ENCODE measurements at places on chromosomes 12 and 14. TPM values are rescaled to one million over a fixed set of nuclear protein-coding genes. Genes with fewer than 3 reads are reported as not detected.
A peak's percentile ranks its signal among the peaks of the same experiment; 100 is the strongest.

Gene PTPRO
- total RNA-seq, result 0.52 TPM

Gene ADAMTS20
- total RNA-seq, result not detected

Gene ZC3H14
- 48.6 TPM for total RNA-seq

Gene PNN
- total RNA-seq, result 32.8 TPM

Gene CELA1
- not detected for total RNA-seq

GRCh38 chr12:10153271-10154144 is 18.4 kb downstream of the OLR1 start:
- peaks cover 14% of the 10 kb centered on the region for H3K4me1 ChIP-seq
- no peaks in the 10 kb centered on the region for H3K36me3 ChIP-seq
- H3K27ac ChIP-seq, result peak overlapping the region; percentile 83
- peak overlapping the region; percentile 59 for H3K4me3 ChIP-seq
- DNase-seq, result peak; percentile 92
- H3K27me3 ChIP-seq, result no peaks in the 10 kb centered on the region

DNA sequence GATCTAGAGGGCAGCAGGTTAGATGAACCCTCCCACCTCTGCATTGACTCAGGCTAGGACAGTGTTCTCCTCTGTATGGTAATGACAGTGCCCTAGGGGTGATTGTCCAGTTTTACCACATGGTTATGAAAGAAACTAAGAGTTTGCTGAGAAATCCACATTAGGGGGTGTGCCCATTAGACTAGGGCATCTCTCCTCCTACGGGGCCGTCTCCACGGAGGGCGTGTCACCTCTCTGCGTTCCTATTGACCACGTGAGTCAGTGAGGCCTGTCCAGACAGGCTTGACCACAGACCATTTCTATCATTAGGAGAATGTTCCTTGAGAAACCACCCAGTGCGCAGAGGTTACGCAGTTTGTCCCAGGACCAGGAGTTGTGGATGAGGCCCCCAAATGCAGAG is 8.3 kb downstream of the MVK start:
- DNase-seq, result no peak
- H3K4me3 ChIP-seq, result no peak overlapping the region
- H3K4me1 ChIP-seq, result no peaks in the 10 kb centered on the region
- H3K27ac ChIP-seq, result no peak overlapping the region
- peaks cover 68% of the 10 kb centered on the region for H3K36me3 ChIP-seq

DNA sequence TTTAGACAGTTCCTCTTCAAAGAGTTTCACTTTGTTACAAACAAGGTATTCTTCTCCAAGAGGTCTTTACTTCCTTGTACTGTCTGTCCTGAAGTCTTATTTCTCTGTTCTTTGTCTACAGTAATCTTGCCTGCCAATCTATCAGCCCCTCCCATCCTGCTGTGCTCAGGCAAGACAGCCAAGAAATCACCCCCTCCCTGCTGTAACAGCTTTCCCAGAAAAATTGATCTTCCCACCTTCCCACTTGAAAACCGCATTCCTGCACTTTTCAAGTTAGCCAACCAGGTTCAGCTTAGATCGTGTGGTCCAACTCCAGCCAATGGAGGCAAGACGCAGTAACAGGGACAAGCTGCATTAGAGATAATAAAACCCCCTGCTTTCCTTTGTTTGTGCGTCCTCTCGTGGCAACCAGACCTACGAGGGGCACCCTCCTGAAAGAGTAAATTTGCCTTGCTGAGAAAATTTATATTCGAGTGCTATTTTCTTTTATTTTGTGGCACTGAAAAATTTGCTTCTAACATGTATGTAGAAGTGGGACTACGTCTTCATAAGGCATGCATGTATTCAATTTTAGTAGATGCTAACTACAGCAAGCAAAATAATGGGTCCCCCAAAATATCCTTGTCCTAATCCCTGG is 46.5 kb upstream of the ESR2 start:
- H3K27me3 ChIP-seq, result no peaks in the 10 kb centered on the region
- H3K36me3 ChIP-seq, result no peaks in the 10 kb centered on the region
- DNase-seq, result no peak
- H3K4me3 ChIP-seq, result no peak overlapping the region
- peaks cover 16% of the 10 kb centered on the region for H3K4me1 ChIP-seq
- H3K27ac ChIP-seq, result no peak overlapping the region

DNA sequence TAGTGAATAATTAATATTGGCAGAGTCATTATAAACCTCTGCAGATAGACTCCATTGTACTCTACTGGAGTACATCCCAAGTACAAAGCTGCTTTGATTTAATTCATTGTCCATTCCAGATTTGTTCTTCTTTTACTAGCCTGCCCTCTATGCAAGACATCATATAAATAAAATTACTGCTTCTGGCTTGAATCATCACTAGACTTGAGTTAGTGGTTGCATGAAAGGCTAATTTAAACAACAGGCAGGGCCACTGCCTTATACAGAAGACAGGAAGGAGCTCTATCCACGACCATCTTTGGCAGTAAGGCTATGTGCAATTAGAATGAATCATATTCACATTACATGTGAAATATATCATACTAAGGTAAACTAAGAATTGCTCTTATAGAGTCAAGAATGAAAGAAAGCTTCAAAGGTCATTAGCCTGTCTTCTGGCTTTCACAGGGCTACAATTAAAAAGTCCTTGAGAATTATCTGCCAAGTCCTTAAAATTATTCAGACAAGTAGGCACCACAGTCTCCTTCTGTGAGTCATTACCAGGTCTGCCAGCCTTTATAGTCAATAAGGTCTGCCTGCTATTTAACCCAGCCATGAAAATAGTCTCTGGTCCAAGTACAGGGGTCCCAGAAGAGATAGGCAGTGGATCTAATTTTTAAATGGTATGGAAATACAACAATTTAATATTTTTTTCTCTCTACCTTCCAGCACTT is 631.8 kb downstream of the TMTC2 start:
- H3K36me3 ChIP-seq, result no peaks in the 10 kb centered on the region
- no peaks in the 10 kb centered on the region for H3K27me3 ChIP-seq
- DNase-seq, result no peak

- no peak overlapping the region for H3K27ac ChIP-seq
- no peaks in the 10 kb centered on the region for H3K36me3 ChIP-seq
- peaks cover 53% of the 10 kb centered on the region for H3K4me1 ChIP-seq
- no peak for DNase-seq
These were observed 1.1 kb upstream of the MTA1 start for GRCh38 chr14:105418269-105419194.

DNA sequence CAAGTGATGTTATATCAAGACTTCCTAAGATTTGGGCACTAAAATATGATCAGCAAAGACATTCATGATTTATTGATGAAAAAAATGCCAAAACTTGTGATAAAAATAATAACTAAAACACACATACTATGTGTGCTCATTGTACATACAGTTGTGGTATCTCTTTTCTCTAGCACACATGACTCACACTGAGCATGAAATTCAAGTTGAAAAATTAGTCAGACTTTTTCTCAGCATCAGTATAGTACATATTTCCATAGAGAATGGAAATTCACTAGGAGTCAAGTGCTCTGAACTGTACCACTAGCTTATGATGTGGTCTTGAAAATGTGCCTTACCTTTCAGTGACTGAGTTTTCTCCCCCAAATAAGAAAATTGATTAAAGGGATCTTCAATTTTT is 471.8 kb upstream of the FLRT2 start:
- no peaks in the 10 kb centered on the region for H3K27me3 ChIP-seq
- H3K27ac ChIP-seq, result no peak overlapping the region
- no peaks in the 10 kb centered on the region for H3K4me1 ChIP-seq
- no peak overlapping the region for H3K4me3 ChIP-seq

DNA sequence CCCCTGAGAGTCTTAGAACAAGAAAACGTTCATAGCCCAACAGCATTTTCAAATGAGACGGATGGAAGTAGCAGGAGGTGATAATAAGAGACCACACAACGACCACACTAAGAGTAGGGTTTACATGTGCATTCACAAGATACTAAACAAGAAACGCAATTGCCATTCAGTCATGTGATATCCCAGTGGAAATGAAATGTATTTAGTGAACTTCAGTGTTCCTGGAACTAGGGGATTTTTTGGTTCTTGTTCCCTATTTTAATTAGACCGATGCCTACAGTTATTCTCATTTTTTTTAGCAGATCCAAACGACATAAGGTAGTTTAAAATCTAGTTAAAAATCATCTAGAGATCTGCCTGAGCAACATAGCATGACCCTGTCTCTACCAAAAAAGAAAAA is 150.0 kb downstream of the GPR65 start:
- no peak overlapping the region for H3K27ac ChIP-seq
- no peaks in the 10 kb centered on the region for H3K27me3 ChIP-seq
- H3K36me3 ChIP-seq, result no peaks in the 10 kb centered on the region
- peak; percentile 14 for DNase-seq
- H3K4me1 ChIP-seq, result no peaks in the 10 kb centered on the region
- H3K4me3 ChIP-seq, result no peak overlapping the region

DNA sequence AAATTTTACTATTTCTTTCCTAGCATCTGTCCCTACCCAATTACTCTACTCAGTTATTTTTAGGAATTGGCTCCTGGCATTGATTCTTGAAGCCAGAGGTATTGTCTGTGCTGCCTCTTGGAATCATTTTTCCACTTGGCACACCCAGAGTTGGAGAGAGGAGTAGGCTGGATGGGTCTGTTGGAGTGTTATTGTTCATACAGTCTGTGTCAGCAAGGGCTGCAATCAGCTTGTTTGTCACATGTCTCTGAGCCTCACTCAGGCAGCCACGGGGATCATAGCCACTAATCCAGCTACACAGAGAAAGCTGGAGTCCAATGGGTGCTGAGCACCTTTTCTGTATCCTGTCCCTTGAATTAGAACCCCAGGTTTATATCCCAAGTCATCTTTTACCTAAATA is 176.0 kb upstream of the DYRK2 start:
- no peak overlapping the region for H3K27ac ChIP-seq
- no peaks in the 10 kb centered on the region for H3K27me3 ChIP-seq
- no peak overlapping the region for H3K4me3 ChIP-seq
- H3K36me3 ChIP-seq, result no peaks in the 10 kb centered on the region
- no peak for DNase-seq
- peaks cover 25% of the 10 kb centered on the region for H3K4me1 ChIP-seq

GRCh38 chr12:85747941-85748495 is 88.2 kb downstream of the RASSF9 start:
- no peak overlapping the region for H3K4me3 ChIP-seq
- H3K27ac ChIP-seq, result no peak overlapping the region
- H3K4me1 ChIP-seq, result no peaks in the 10 kb centered on the region
- H3K27me3 ChIP-seq, result no peaks in the 10 kb centered on the region
- H3K36me3 ChIP-seq, result no peaks in the 10 kb centered on the region

DNA sequence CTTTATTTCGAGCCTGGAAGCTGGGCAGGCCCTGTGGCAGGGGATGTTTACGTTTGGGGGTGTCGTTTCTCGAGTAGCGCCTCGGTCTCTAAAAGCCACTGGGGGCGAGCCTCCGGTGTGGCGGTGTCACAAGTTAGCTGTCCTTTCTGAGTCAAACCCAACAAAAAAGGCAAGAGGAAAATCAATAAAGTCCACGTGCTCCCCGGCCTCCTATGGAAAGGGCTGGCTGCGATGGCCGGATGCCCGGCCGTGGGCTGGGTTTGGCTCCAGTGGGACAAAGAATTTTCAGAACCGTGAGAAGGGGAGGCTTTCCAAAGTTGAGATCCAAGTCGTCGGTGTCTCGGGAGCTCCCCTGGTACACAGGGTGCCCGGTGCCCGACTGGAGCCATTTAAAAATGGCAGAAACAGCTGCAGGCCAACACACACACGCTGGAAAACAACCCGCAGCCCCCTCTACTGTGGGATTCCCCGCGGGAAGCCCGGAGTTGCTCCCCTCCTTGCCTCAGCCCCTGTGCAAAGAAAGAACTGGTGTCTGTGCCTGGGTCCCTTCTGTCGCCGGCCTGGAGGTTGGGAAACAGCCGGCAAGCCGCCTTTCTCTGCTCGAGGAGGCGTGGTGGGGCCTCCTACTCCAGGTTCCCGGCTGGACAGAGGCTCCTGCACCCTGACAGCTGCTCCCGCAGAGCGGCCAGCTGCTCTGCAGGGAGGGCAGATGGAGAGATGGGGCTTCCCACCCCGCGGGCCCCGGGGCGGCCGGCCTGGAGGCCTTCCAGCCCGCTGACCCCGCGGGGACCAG is 1.9 kb downstream of the BCL7A start:
- peak; percentile 92 for DNase-seq
- H3K27ac ChIP-seq, result peak overlapping the region; percentile 72
- H3K4me3 ChIP-seq, result peak overlapping the region; percentile 70
- H3K36me3 ChIP-seq, result no peaks in the 10 kb centered on the region
- H3K27me3 ChIP-seq, result no peaks in the 10 kb centered on the region
- H3K4me1 ChIP-seq, result peaks cover 22% of the 10 kb centered on the region

- no peak overlapping the region for H3K27ac ChIP-seq
- no peak overlapping the region for H3K4me3 ChIP-seq
- H3K36me3 ChIP-seq, result no peaks in the 10 kb centered on the region
- H3K27me3 ChIP-seq, result no peaks in the 10 kb centered on the region
These were observed 28.6 kb downstream of the CMKLR1 start for GRCh38 chr12:108310489-108310888.

DNA sequence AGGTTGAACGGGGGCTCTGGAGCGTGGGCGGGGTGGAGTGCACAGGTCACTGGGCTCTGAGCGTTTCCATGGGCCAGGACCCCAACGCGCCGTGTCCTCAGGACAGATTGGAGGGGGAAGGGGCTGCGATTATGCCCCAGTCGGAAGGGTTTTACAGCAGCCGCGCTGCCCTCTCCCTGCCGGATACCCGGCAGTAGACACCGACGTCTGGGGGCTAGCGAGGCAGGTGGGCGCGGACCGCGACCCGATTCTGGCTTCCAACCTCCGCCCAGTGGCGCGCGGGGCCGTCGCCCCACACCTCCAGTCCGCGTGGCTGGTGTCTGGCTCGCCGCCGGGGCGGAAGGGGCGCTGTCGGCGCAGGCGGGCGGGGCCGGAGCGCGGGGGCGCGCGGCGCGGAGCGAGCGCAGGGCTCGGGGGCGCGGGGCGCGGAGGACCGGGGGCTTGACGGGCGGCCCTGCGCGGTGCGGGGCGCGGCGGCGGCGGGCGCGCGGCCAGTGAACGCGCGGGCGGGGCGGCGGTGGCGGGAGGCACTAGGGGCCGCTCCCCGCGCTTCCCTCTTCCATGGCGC is 2.4 kb upstream of the KIF26A start:
- no peak overlapping the region for H3K27ac ChIP-seq
- H3K4me3 ChIP-seq, result peak overlapping the region; percentile 65
- DNase-seq, result no peak
- peaks cover 43% of the 10 kb centered on the region for H3K27me3 ChIP-seq
- H3K36me3 ChIP-seq, result no peaks in the 10 kb centered on the region

DNA sequence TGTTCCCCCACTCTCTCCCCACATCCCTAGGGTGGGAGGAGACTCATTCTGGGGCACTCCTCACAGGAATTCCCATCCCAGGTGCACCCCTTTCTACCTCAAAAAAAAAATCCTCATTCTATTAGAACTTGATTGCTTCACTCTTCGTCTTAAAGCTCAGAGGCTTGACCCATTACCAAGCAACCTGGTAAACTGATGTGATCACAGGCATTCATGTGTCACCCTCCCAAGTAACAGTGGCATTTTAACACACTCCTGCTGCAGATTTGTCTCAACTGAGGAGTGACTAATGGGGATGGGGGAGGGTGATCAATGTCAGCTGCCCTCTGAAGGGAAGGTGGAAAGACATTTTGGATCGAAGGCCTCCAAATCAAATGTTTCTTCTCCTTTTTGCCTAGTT is 78.1 kb upstream of the PTHLH start:
- H3K4me1 ChIP-seq, result no peaks in the 10 kb centered on the region
- no peak overlapping the region for H3K4me3 ChIP-seq
- H3K27ac ChIP-seq, result no peak overlapping the region
- H3K36me3 ChIP-seq, result no peaks in the 10 kb centered on the region
